ENCODE measurements at places on chromosomes 16 and 17.

GRCh38 chr17:39236981-39237441, 11.3 kb upstream of the STAC2 start:
- no peak for DNase-seq

DNA sequence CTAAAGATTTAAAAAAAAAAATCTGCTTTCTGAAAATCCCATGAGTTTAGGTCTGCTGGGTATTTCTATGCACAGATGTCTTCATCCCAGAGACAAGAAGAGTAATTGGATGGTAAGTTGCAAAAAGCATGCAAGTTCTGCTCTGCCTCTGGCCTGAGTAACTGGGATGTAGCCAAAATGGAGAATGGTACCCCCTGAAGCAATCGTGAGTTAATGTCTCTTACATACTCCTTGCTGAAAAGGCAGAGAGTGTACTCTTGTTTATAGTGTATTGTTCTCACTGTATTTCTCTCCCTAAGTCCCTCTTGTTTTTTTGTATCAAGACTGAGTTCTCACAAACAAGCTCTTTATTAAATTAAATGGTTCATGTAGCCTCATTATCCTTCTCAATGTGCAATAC, 259.0 kb downstream of the IRX3 start:
- no peak for DNase-seq

DNA sequence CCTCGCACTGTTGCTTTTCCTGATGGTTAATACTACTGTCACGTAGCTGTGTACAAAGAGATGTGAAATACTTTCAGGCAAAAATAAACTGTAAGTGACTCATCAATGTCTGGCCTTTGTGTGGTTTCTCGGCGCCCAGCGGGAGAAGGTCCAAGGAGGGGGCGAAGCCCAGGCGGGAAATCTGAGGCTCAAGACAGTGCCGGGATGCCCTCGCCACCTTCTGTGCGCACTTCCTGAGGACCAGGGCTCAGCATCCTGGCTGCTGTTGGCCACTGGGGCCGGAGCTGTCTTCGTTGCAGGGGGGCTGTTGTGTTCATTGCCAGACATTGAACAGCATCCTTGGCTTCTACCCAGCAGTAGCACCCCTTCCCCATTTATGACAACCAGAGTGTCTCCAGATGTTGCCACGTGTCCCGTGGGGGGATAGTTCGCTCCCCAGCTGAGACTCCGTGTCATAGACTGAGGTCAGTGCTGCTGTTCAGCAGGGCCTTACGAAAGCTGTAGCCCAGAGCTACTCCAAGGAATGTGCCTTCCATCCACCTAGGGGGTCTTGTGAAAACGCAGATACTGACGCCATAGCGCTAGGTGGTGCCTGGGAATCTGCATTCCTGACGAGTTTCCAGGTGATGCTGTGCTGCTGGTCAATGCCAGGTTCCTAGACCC, 67.3 kb upstream of the PLCG2 start:
- DNase-seq = no peak

GRCh38 chr17:58617563-58617962, 74.3 kb downstream of the TEX14 start:
- DNase-seq = no peak

DNA sequence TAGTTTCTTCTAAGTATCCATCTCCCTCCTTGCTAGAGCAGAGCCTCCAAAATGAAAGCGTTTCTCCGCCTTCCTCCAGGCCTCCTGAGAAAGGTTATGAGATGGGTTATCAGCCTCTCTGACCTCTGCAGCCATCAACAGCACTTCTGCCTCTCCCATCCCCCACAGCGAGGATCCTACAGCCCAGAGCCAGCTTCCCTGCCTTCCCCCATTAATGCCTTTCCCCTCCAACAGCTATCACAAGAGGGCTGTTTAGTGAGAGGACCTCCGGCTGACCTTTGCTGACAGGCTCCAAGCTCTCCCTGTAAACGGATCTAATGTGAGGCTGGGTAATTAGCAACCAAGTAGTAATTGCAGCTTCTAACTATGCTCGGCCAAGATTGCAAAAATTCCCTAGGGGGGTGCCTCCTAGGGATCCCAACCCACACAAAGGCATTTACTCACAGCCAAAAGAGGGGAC, 55.8 kb downstream of the ZFHX3 start:
- DNase-seq = peak; percentile 15

DNA sequence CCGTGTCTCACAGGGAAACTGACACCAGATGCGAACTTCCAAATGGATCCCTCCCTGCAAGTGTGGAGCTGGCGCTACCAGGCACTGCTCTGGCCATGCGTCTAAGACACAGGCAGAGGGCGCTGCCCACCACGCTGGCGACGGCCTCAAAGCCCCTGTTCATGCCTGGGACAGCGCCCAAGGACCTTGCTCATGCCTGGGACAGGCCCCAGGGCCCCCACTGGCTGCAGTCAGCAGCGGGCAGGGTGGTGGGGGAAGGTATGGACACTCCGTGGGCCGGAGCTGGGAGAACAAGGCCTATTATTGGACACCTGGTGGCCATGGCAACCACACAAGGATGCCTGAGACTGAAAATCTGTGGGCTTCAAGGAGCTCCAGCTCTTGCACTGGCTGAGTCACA, 8.8 kb downstream of the ZG16B start:
- DNase-seq = no peak

DNA sequence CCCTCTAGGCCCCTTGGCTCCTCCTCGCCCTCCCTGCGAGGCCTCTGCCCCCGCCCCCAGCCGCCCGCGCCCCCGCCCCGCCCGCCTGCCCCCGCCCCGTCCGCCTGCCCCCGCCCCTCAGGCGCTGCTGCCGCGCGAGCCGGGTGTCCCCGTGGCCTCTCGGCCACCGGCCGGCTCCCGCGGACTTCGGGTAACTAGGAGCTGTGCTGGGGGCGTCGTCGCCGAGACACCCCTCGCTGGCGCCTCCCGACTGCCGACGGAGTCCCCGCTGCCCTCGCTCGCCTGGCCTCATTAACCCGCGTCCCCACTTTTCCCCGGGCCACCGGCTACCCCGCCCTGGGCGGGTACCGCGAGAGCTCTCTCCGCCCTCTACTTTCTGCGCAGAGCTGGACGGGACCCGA, at the start of gene TLCD1:
Gene TLCD1 (minus strand): TSS at position 8 of the 401 bp plus-strand sequence. CDS start 136 bp downstream, outside the sequence.
- peak; percentile 73 for DNase-seq

- no peak for DNase-seq
These were observed 2.3 kb upstream of the RPH3AL start for GRCh38 chr17:354651-355556.

DNA sequence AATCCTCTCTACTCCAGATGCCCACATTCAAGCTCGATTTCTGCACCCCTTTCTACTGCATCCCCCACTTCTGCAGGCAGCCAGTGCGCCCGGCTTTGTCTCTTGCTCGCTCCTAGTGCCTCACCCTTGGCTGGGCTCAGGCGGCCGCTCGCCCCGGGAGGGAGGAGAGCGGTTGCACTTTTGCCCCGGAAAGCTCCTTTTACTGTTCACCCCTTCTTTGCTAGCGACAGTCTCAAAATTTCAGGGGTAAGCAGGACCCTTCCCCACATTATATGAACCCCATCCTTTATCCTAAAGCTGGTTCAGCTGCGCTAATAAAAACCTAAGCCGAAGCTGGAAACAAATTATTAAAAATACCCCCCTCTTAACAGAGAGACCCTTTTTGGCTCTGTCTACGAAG, 1.0 kb downstream of the HOXB5 start:
- DNase-seq = no peak

DNA sequence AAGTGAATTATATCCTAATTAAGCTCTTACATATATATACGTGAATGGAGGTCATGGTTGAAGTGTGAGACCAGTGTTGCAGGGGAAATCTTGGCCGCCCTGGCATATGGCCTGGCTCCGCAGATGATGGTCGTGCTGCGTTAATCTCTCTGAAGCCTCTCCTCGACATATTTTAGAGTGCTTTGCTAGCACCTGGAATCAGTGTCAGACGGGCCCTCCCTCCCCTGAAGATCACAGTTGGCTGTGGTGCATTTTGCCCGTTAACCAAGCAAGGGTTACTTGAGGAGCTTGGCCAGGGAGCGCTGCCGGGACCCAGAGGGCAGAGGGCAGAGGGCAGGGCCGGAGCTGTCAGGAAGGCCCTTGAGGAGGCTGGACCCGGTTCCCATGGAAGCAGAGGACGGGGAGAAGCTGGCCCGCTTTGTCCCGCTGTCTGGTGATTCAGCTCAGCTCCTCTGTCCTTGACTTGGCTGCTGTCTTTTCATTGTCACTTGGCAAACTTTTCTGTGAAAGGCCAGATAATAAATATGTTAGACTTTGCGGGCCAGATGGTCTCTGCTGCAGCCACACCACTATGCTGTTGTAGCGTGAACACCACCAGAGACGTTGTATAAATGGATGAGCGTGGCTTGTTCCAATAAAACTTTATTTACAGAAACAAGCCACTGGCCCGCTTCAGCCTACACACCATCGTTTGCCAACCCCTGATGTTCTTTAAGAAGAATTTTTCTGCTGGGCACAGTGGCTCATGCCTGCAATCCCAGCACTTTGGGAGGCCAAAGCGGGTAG, 32.3 kb downstream of the CIBAR2 start:
- DNase-seq = no peak

DNA sequence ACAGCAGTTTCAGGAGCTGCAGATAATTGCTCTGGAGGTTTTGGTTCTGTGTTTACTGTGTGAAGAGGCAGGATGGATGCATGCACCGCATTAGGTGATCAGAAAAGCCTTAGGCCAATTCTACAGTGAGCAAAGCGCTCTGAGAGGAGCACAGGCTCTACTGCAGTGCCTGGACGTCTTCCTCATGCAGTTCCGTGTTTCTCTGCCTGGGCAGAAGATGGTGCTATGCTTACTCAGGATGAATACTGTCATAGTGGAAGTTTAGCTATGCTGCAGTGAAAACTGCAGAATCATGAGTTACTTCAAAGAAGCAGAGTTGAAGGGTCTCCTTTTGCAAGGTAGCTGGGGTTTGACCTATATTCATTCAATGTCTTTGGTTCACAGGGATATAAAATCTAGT, 1012.4 kb downstream of the KCNJ18 start:
- DNase-seq = no peak

- no peak for DNase-seq
These were observed 4.8 kb upstream of the MEAK7 start for GRCh38 chr16:84509032-84509950.

DNA sequence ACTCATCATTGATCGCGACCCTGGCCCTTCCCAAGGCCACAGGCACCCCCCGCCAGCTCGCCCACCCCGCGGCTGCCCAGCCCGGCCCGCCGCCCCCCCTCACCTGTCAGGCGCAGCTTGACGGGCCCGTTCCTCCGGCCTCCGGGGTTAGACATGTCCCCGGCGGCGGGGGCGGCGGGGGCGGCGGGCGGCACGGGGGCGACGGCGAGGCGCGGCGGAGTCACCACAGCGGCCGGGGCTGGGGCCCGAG, 456 bp downstream of the SMURF2 start:
- no peak for DNase-seq

DNA sequence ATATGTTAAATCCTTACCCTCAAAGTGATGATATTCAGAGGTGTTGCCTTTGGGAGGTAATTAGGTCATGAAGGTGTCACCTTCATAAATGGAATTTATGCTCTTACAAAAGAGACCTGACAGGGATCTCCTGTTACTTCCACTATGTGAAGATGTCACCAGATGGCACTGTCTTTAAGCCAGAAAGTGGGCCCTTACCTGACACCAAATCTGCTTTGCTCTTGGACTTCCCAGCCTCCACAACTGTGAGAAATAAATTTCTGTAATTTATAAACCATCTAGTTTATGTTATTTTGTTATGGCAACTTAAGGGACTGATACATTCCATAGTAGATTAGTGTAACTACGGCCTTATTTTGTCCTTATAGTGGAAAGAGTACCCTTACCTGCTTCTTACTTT, 358.3 kb upstream of the SALL1 start:
- DNase-seq = no peak

DNA sequence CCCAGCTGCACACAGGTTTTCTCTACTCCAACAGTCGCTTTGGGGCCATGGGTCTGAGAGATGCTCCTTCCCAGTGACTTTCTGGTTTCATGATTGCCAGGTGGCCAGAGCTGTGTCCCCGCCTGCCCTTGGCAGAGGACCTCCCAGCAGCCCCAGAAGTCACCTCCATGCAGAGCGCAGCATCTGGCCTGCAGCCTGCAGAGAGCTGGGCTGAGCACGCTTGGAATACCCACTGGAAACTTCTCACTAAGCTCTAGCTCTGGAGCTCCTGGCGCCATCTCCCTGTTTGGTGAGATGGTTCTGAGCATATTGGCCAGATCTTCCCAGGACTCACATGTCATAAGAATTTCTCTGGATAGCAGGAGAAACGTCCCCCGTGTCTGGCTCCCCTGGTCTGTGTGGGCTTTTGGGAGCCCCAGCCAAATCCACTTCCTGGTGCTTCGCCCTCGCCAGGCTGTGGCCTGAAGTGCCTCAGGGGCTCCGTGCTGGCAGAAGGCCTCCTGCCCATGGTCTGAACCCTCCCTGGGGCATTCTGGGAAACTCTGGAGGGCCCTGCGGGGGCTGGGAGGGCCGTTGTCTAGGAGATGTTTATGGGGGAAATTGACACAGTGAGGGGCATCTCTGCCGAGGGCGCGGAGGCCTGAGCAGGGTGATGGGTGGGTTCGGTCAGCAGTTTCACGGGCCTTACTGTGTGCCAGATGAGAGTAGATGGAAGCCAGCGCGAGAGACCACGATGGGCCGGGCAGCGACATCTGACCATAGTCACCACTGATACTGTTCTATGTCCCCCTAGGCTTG, 73.2 kb upstream of the CIBAR2 start:
- DNase-seq = no peak

- no peak for DNase-seq
These were observed 2.5 kb upstream of the FBXL19 start for GRCh38 chr16:30920891-30921290.

DNA sequence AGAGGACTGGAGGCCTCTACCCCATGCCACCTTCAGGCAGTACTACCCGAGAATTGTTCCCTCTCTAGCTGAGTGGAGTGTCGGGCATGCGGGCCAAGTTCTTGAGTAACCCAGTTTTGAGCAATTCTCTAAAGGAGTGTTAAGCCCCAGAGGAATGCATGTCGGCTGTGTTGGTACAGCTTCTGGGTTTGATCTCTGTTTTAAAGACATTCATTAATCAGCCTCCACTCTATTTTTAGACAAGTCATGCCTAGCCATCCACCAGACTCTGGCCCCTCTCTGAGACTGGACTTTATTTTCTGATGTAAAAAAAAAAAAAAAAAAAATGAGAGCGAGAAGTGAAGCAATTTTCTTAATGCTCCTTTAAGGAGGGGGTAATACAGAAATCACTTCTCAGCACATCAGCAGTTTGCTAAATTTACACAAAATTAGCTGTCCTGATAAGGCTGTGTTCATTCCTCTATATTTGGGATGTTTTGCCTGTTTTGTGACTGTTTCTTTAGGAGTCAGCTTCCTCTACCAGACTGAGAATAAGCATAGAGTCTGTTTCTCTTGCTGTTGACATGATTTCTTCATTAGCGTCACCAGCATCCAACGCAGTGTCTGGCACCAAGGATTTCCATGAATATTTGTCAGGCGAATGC, 88.7 kb downstream of the AXIN2 start:
- DNase-seq = no peak

GRCh38 chr17:4001048-4001590, 36.9 kb upstream of the ATP2A3 start:
- DNase-seq = no peak

GRCh38 chr17:39080421-39081078, 70.9 kb downstream of the PLXDC1 start:
- peak; percentile 25 for DNase-seq

DNA sequence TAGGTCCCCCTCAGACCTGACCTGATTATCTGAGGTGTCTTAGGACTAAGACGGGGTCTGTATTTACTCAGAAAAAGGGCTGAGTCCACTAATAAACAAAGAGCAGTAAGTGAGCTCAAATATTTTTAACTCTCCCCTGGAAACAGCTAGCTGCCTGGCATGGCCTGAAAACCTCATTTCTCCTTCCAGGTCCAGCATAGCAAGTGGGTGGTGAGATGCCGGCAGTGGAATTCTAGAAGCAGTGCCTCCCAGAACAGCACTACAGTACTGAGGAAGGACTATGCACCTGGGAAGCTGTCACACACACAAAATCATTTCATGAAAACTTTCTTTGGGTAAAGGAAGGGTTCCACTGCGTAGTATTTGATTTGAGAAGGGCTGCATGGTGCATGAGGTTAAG, 29.5 kb upstream of the CFAP20 start:
- DNase-seq = no peak
